ENCODE measurements at places on chromosomes 2 and 18.

DNA sequence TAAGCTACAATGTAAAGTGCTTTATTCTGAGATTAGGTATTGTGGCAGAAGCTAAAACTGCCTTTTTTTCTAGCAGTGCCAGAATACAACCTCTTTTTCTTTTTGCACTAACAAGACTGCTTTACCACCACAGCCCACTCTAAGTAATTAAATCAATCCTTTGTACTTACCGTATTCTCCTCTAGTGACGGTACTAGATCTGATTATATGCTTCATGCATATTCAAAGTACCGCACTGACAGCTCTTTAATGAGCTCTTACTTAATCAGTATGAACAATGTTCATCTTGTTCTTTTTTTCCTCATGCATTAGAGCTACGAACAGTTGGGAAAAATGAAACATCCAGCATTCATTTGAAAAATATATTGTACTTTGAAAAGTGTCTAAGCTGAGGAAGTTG is 16.1 kb upstream of the OTX1 start:
- no peak for DNase-seq

GRCh38 chr2:188596054-188596453 is 304.4 kb downstream of the GULP1 start:
- no peak for DNase-seq

DNA sequence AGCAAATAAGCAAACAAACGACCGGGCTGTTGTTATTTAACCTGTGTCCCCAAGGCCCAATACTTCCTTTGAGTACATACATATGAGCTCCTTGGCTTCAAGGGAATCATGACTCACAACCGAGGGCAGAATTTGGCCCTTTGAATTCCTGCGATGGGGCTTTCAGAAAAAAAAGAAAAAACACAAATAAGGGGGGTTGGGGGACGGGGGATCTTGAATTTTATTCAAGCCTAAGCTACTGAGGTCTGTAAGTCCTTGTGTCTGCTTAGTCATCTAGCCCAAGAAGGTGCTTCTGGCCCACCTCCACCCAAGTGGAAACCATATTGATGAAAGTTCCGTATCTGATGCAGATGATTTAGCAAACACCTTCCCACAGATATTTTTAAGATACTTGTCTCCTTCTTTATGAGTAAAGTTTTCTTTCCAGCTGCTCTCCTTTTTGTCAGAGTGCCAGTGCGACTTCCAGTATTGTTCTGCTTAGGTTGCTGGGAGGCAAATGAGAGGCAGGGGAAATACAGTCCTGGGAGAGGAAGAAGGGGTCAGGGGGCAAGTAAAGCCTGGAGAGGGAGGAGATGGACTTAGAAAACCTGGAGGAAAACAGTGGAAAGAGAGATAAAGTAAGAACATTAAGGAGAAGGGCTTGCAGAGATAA is 169.6 kb downstream of the ZEB2 start:
- no peak for DNase-seq

DNA sequence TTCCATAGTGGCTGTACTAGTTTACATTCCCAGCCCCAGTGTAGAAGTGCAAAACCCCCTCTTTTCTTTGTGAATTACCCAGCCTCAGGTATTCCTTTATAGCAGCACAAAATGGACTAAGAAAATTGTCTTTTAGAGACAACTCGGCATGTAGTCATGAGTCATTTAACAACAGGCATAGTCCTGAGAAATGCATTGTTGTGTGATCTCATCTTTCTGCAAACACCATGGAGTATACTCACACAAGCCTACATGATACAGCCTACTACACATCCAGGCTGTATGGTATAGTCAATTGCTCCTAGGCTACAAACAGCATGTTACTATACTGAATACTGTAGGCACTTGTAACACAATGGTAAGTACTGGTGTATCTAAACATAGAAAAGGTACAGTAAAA is 44.4 kb upstream of the MBP start:
- DNase-seq, result no peak

- no peak for DNase-seq
Measured at GRCh38 chr2:120204945-120205670, 18.1 kb downstream of the TMEM185B start.

DNA sequence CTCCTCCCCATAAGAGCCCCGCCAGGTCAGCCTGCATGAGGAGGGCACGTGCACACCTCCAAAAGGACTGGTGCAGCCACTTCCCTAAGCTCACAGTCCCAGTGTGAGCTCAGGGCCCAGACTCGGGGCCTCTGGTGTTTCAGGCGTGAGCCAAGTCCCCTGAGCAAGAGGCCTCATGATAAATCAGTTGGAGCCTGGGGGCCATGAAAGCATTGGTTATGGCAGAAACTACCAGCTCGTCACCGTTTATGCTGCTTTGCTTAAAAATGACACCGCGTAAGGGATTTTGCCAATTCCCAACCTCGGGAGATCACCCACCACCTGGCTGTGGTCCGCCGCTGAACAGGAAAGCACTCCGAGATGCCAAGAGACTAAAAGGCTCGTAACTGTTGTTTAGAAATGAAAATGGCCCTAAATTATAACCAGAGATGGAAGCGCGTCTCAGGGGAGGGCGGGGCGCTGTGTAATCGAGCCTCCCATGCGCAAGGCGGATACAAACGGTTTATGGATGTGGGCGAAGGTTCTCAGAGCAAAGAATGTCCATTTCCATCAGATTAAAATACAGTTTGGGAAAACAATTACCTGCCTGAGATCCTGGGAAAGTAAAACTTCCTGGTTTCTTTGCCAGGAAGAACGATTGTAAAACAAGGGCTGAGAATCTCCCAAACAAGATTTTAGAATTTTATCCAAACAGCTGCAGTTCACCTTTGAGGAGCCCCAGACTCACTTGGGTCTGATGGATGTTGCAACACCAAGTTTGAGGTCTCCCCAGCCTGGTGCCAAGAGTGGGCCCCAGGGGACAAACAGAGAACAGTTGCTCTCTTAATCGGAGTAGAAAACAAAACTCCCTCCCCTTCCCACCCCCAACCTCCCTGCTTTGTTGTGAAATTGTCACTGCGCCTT is 141.4 kb downstream of the BCL2 start:
- no peak for DNase-seq

GRCh38 chr2:229434187-229434586 is 163.1 kb upstream of the PID1 start:
- no peak for DNase-seq

GRCh38 chr2:102506743-102507142 is 33.7 kb downstream of the SLC9A4 start:
- no peak for DNase-seq

- no peak for DNase-seq
Measured at GRCh38 chr2:134089454-134089853, 164.4 kb upstream of the MGAT5 start.

DNA sequence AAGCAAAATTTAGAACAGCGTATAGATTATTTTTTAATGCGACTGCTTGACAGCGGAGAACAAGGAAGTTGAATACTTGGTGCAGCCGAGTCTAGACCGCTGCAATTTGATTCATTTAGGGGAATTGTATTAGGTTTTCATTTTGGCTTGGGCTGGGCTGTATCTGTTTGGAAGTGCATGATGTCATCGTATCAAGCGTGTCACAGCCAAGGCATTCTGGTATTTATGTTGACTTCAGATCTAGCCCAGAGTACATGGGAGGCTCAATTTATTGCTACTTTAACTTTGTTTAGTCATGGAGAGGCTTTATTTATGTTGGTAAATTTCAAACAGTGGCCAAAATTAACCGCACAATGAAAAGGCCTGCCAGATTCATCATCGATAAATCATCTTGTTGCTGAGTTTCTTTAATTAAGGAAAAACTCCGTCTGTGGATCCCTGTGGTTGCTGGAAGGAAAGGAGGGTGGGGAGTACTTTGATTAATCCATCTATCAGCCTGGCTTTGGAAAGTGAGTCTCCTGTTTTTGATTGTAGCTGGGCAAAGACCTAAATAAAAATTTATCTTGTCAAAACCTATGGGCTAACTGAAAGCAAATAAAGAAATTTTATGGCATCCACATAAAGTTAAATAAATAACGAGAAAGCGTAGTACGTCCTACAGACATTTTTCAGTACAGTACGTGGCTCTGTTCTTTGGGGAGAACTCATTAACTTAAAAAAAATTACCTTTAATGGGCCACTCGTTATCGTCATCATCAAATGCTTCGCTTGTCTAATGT is 230.4 kb upstream of the SPRED2 start:
- no peak for DNase-seq

GRCh38 chr2:208548700-208549099 is 142.1 kb downstream of the PTH2R start:
- no peak for DNase-seq

DNA sequence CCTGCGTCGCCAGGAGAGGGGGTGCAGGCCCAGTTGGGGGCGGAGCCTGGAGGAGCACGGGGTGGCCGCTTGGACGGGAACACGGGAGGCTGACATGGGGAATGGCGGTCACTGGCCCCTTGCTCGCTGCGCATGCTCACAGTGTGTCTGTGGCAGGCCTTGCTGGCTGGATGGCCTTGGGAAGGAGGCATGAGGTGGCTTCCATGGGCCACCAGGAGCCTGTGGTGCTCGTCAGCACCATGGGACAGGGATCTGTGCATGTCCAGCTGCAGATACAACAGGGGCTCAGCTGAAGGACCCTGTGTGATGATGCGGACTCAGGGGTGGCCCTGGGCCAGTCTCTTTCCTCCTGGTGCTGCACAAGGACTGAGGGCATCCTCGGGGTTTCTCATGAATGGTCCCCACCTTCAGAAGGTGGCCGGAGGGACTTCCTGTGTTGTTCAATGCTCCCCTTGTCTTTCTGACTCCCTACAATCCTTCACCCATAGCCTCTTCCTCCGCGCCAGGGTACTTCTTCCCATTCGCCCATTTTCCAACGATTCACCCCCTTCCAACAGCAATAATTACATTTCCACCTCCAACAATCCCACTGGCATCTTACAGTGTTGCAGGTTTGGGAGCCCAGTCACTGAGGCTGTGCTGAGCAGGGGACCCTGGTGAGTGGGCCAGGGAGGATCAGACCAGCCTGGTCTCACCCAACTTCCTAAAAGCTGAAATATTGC is 3.4 kb upstream of the SP140L start:
- no peak for DNase-seq

- no peak for DNase-seq
Measured at GRCh38 chr2:223477318-223477717, 124.8 kb downstream of the SCG2 start.

GRCh38 chr18:23133860-23134779 is 1.2 kb upstream of the CABLES1 start:
- DNase-seq, result peak; percentile 61

- no peak for DNase-seq
Measured at GRCh38 chr2:55045780-55046179, 4.5 kb downstream of the RTN4 start.

DNA sequence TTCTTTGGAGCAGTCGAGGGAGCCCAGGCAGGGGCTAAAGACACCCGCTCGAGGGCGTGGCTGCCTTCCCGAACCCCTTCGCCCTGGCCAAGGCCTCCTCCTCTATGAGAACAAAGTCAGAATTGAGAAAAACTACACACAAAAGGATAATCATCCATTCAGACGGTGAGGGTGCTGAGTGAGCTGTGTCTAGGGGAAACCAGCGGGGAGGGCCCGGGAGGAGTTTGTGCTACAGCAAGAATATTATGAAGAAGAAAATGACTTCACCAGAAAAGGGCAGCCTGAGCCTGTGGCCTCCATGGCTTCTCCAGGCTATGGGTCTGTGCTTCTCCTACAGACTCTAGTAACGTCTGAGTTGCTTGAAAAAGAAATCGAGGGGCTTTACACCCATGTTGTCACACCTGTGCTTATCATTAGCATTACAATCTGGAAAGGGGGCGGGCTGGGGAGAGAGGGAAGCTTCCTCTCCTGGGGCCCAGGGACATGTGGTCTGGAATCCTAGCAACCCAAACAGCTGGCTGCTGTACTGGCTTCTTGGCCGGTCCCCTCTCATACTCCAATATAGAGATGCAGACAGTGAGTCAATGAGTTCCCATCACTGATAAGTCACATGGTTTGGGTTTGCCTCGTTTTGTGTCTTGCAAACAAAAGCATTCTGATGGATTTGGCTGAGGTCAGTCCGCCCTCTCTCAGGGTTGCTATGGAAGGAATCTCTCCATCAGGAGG is 52.0 kb upstream of the ARL4C start:
- no peak for DNase-seq

GRCh38 chr2:134737671-134738070 is 18.9 kb upstream of the TMEM163 start:
- peak; percentile 33 for DNase-seq

- DNase-seq, result no peak
Measured at GRCh38 chr2:80068038-80068731, 236.4 kb downstream of the LRRTM1 start.

DNA sequence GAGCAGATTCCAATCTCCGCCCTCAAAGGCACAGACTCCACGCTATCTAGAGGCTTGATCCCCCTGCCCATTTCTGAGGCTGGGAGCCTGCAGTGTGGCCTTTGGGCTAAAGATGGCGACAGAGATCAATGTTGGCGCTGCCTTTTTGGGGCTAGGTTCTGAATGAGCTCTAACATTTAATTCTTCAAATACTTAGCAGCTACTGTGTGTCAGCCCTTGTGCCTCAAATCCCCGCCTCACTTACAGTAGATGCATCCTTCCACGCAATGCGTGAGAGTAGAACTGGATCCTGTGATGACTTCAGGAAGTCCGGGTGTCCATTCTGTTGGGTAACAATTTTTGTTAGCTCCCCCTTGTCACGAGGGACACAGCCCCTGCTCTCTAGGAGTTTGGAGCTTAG is 12.4 kb downstream of the IL1F10 start:
- peak; percentile 13 for DNase-seq

DNA sequence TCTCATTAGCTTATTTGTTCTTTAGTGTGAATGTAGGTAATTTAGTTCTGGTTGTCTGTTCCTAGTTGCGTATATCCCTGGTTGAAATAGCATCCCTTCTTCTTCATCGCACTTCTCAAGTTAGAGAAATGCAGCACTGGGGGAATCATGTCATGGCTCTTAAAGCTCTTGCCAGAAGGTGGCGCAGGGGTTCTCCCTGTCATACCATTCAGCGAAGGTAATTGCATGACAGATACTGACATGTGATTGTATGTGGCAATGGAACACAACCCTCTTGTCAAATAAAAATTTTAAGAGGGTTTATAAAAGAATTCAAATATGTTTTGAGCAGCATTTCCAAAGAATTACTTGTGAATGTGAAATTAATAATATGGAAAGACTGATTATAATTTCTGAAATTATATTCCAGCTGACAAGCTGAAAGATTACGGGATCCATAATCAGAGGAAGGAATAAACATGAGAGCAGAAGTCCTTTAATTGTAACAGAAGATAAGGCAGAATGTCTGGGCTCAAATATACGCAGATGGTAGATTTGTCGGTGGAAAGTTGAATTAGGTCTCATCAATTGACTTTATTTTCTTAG is 411.7 kb downstream of the DSEL start:
- DNase-seq, result no peak

DNA sequence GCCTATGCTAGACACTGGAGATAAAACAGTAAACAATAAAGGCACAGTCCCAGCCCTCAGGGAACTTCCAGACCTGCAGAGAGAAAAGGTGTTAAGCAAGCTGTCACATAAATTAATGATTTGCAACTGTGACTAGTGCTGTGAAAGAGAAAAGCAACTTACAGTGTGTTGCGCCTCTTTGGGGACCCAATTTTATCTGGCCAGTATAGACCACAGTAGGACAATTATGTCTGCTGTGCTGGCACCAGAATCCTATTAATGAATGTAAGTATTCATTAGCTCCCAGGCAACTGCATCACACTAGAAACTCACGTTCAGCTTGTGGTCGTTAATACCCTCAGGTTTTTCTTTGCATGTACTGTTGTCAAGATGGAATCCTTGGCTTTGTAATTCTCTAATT is 55.3 kb upstream of the CHST9 start:
- DNase-seq, result no peak

- no peak for DNase-seq
Measured at GRCh38 chr2:241129086-241129871, 20.0 kb downstream of the PASK start.

- no peak for DNase-seq
Measured at GRCh38 chr18:6055711-6056110, 160.4 kb upstream of the TMEM200C start.

GRCh38 chr2:171855401-171855800 is 38.6 kb downstream of the SLC25A12 start:
- DNase-seq, result no peak
